ENCODE measurements at places on chromosomes 7 and 10.

- DNase-seq, result no peak
Observed at GRCh38 chr10:98567391-98568133, 120.8 kb upstream of the HPS1 start.

DNA sequence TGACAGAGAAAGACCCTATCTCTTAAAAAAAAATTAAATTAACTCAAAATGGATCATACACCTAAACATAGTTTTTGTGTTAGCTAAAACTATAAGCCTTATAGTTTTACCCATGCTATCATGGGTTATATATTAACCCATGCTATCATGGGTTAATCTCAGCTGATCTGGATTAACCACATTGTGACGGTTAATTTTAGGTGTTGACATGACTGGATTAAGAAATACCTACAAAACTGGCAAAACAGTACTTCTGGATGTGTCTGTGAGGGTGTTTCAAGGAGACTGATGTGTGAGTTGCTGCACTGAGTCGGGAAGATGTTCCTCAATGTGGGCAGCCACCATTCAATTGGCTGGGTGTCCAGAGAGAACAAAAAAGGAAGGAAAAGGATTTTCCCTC lies 44.3 kb upstream of the FXYD4 start:
- no peak for DNase-seq

DNA sequence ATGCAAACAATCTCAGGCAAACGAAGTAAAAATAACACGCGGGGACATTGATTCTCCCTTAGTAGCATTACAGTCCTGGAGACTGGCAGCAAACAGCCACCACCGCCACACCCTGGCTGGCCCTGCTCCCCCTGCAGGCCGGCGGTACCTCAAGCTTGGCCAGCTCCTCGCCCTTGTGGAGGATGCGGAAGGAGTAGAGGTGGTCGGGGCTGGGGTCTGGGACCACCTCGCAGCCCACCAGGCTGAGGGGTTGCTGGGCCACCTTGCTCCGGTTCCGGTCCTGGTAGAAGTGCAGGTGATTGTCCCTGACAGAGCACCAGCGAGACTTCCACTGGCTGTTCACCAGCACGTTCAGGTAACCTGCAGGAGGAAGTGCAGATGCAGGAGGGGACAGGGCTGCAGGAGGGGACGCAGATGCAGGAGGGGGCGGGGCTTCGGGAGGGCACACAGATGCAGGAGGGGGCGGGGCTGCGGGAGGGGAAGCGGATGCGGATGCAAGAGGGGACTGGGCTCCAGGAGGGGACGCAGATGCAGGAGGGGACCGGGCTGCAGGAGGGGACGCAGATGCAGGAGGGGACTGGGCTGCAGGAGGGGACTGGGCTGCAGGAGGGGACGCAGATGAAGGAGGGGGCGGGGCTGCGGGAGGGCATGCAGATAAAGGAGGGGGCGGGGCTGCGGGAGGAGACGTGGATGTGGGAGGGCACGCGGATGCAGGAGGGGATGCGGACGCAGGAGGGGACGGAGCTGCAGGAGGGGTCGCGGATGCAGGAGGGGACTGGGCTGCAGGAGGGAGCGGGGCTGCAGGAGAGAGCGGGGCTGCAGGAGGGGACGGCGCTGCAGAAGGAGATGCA lies 65.7 kb downstream of the VWA2 start:
- DNase-seq, result peak; percentile 63

- no peak for DNase-seq
Observed at GRCh38 chr10:72263613-72264241, 10.0 kb upstream of the DDIT4 start.
